NCI-H146 (cell line): ENCODE measurements at places on chromosomes 2 and 18.

GRCh38 chr18:36096955-36097354 is 29.6 kb upstream of the RPRD1A start:
- DNase-seq, result no peak

- peak; percentile 34 for DNase-seq
These were observed 127.3 kb downstream of the RNF144A start for GRCh38 chr2:7044253-7045250.

DNA sequence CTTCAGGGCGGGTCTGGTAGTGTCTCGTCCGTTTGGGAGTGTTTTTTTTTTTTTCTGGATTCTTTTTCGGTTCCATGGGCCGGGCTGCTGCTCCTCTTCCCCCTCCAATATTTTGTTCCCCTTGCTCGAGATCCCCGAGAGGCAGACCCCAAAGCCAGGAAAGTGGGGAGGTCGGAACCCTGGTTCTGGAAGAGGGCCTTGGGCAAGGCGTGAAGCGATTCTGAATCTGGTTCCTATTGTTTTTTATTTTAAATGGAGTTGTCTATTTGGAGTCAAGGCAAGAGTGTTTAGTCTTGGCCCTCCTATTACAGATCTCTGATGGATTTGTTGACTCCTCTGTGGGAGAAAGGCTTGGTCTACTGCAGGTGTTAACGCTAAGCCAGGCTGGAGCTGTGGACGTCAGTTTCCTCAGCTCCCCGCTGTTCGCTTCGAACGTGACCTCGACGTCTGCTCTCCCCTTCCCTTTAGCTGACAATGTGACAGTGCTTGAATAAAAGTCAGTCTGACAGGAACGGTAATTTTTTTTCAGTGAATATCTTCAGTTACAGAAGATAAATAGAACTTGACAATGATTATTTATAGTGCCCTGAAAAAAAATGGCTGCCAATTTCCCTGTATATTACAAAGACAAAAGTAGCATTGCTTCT is 683 bp upstream of the DNAJC27 start:
- peak; percentile 72 for DNase-seq

DNA sequence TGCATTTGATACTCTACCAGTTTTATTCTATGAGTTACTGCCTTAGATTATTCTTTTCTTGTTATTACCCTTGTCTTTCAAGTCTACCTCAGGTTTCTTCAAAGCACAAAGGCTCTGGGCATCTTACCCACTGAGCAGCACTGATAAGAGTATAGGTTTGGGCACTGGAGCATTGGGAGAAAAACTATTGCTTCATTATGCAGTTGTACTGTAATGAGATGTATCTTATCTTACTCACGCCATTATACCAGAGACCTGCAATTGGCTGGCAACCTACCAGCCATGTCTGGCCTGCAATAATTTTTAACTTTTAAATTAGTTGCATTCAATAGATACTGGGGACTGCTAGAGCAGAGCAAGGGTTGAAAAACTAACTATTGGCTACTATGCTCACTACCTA is 18.9 kb upstream of the SRBD1 start:
- DNase-seq, result no peak

DNA sequence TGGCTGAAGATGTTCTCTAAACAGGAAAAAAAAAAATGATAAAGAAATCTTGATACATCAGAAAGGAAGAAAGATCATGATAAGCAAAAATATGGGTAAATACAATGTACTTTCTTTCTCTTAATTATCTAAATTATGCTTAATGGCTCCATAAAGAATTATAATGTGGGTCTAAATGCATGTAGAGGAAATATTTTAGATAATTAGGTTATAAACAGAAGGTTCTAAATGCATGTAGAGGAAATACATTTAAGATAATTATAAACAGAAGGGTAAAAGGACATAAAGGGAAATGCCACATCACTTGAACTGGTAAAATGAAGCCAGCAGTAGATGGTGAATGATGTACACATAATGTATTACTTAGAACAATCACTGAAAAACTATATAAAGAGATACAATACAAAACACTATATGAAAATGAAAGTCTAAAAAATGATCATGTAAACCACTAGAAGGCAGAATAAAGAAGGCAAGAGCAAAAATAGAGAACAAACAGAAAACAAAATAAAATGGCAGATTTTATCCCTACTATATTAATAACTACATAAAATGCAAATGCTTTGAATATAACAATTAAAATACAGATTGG is 308.4 kb upstream of the CDH2 start:
- no peak for DNase-seq

DNA sequence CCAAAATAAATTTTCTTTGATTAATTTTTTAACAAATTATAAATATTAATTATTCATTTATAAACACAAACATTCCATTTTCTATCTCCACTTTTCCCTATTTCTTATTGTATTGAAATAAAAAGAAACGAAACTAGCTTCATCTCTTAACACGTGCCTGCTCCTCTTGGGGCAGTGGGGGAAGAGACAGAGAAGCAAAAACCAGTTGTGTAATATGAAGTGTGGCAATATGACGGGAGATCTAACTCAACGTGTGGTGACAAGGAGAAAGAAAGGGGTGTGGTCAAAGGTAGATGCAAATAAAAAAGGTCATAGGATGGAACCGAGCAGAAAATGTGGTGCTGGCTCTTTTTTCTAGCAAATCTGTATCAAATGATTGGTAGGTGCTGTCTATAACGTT is 106.9 kb upstream of the SLC8A1 start:
- DNase-seq, result no peak

GRCh38 chr2:42127425-42128424 is 41.4 kb upstream of the EML4 start:
- DNase-seq, result no peak

GRCh38 chr2:168715849-168716248 is 86.6 kb upstream of the NOSTRIN start:
- DNase-seq, result no peak

DNA sequence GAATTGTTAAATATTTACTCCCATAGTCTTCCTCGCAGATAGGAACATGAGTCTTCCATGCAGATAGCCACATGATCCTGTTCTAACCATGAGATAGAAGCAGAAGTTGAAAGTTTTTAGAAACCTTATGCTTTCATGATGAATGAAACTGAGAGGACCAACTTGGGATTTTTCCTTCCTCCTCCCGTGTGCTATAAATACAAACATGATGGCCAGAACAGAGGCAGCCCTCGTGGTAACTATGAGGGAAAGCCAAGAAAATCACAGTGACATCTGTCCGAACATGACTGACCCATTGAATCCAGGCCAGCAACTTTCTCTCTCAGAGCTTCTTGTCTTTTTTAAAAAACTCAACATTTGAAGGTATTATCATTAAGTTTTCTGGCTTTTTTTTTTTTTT is 78.5 kb downstream of the ACAA2 start:
- DNase-seq, result no peak

- no peak for DNase-seq
These were observed 2.4 kb downstream of the MARS2 start for GRCh38 chr2:197707316-197708213.

GRCh38 chr2:119853777-119854399 is 94.2 kb downstream of the PTPN4 start:
- no peak for DNase-seq

DNA sequence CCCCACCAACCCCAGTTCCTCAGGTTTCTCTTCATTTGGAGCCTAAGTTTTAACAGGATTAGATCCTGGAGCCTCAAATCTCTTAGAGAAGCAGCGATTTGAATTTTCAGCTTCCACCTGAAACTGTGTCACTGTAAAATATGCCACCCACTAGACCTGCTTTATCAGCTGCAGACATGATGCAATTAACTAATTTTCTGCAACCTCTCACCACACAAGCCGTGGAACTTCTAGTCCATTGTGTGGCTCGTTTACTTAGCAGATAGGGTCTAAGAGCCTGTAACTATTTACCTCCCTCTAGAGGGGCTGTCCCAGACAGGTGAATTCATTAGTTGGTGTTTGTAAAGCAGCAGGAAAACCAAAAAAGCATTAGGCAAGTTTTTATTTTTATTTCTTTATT is 31.6 kb upstream of the FZD5 start:
- peak; percentile 69 for DNase-seq

- no peak for DNase-seq
These were observed 162.3 kb downstream of the TGIF1 start for GRCh38 chr18:3612315-3612714.

DNA sequence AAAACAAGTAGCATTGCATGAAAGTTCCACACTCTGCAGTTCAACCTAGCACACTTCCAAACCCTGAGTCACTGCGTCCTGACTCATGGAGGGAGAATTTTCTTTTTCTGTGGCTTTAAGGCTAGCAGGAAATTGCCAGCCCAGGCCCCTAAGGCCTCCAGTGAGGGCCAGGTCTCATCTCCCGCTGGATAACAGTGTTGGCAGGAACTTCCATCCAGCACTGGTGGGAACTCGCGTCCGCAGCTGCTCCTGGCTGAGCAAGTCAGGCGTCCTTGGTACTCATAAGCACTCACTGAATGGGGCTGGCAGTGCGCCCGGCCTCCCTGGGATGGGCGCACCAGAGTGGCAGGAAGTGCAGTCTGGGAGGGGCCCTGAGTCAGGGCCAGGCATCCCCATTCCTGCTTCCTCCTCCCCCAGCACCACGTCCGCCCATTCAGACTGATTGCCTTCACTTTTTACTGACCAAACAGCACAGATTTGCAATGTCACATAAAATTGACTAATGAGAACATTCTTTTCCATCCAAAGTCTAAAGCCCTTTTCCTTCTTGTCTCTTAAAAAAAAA is 14.3 kb downstream of the MALL start:
- no peak for DNase-seq
